NCI-H1092 treated with DMSO at 0.1 percent for 48 hours (cell line): ENCODE measurements at places on chromosomes 11 and 22.

DNA sequence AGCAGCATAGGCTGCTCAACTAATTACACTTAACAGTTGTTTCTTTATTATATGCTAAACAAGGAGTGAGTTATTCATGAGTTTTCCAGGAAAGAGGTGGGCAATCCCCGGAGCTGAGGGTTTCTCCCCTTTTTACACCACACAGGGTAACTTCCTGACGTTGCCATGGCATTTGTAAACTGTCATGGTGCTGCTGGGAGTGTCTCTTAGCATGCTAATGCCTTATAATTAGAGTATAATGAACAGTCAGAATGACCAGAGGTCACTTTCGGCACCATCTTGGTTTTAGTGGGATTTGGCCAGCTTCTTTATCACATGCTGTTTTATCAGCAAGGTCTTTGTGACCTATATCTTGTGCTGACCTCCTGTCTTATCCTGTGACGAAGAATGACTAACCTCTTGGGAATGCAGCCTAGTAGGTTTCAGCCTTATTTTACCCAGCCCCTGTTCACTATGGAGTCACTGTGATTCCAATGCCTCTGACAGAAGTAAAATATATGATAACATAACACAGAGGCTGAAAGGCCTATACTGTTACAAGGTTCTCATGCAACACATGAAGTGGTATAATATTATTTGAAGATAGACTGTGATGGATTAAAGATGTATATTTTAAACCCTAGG lies 41.3 kb upstream of the RDX start:
- no peak for DNase-seq

GRCh38 chr11:119585043-119585781 lies 143.8 kb downstream of the NECTIN1 start:
- peak; percentile 66 for DNase-seq

- no peak for DNase-seq
These were observed 54.4 kb downstream of the RRAS2 start for GRCh38 chr11:14304601-14305000.

DNA sequence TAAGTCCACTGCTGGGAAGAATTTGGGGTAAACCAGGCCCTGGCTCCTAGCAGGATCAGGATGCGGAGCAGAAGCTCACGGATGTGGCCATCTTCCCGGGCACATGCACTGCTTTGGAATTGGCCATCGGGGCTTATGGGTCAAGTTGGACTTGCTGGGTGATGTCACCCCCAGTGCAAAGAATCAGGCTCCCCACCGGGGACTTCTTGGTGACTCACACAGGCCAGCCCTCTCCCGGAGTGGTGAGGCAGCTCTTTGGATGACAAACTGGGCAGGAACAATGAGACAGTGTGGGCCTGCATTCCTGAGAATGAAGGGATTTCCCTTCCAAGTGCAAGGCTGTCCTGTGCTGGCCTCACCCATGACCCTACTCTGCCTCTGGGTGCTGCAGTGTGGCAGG lies 128.8 kb upstream of the ANO1 start:
- no peak for DNase-seq

GRCh38 chr11:121086866-121087265 lies 14.2 kb upstream of the TECTA start:
- DNase-seq: no peak
